Fibroblast of lung (primary cell): ENCODE measurements at places on chromosomes 12 and 14. TPM values are rescaled to one million over a fixed set of nuclear protein-coding genes. Genes with fewer than 3 reads are reported as not detected.

- no peak for DNase-seq
Measured at GRCh38 chr12:48977290-48978281, 536 bp upstream of the WNT1 start.

DNA sequence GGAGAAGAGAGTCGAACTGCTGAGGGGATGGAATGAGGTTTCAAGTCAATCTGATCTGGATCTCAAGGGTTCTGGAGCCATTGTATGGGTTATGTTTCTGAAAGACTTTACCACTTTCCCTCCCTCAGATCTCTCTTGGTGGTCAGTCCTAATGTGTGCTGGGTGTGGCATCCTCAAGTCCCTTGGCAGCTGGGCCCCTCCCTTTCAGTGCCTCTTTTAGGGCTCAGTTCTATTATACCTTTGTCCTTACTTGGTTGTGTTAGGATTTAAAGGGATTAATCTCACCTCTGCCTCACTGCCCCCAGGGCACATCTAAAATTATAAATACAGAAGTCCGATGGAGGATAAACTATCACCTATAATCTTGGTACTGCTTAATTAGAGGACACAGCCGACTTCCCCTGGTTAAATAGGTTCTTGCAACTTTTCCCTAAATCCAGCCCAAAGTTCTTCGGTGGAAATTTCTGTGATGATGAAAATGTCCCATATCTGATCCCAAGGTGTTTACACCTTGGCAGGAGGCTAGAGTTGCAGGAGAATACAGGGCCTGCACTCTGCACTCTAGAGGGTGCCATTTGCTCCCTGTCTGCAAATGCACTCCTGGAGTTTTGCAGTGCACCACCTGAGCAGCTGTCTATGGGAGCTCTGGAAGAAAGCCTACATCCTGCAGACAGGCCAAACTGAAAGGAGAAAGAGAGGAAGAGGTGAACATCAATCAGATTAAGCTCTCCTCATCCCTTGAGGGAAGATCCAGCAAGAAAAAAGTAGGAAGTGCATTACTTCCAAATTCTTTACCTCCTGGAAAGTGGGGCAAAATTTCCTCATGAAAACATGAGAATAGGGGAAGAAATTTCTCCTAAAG is 106.8 kb downstream of the NUAK1 start:
- DNase-seq, result no peak

- DNase-seq, result no peak
Measured at GRCh38 chr14:75793806-75794205, 132.8 kb downstream of the TTLL5 start.

GRCh38 chr14:91380610-91381371 is 36.8 kb downstream of the CCDC88C start:
- peak; percentile 58 for DNase-seq

- DNase-seq, result no peak
Measured at GRCh38 chr14:101595887-101596721, 34.8 kb downstream of the DIO3 start.

DNA sequence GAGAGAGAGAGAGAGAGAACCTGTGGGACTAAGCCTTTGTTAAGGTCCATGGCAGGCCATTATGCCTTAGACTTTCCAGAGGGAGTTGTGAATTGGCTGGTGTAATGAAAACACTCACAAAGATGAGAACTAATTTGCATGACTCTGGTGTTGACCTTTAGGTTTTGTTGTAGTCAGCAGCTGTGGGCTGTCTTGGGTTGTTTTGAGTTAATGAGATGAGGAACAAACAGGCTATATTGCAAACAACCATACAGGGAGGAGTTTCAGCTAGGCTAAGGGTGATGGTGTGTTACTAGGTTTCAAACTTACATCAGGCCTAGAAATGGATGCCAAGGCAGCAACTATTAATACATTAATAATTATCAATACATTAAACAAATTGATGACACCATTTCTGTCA is 26.3 kb downstream of the ATXN7L3B start:
- no peak for DNase-seq

- DNase-seq, result no peak
Measured at GRCh38 chr12:18373181-18373580, 111.9 kb downstream of the PIK3C2G start.

GRCh38 chr12:31931796-31932715 is 27.2 kb upstream of the RESF1 start:
- no peak for DNase-seq

DNA sequence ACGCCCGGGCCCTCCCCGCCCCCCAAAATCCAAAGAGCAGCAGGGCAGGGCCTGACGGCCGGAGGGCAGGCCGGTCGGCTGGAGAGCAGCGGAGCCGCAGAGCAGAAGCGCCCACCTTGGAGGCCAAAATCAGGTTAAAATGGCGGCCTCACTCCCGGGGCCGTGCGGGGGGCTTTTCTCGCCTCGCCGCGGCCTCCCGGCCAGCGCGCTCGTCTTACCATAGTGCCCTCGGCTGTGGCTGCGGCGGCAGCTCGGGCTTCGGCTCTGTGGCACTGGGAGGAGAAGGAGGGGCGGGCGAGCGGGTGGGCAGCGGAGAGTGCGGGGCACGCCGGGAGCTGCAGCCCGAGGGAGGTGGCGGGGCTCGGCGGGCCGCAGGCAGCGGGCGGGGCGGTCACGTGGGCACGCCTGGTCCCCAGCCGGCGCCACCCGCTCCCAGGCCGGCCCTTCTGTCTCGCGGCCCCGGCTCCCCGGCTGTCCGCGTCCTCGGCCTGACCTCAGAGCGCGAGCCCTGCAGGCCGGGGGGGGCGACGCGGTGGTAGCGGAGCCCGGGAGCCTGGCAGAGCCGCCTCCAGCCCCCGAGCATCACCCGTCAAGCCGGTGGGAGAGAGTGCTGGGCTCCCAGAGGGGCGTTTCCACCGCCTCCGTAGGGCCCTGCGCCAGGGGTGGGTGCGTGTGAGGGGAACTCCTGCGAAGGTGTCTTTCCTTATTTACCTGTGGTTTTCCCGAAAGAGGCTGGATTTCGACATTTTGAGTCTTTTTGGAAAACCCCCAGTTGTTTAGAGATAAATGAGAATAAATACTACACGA is at the start of gene CFL2:
Gene CFL2, minus strand, starts transcription at position 274 of the 807 bp plus-strand sequence. Its CDS starts 53 bp downstream, at position 221.
- DNase-seq, result peak; percentile 65

DNA sequence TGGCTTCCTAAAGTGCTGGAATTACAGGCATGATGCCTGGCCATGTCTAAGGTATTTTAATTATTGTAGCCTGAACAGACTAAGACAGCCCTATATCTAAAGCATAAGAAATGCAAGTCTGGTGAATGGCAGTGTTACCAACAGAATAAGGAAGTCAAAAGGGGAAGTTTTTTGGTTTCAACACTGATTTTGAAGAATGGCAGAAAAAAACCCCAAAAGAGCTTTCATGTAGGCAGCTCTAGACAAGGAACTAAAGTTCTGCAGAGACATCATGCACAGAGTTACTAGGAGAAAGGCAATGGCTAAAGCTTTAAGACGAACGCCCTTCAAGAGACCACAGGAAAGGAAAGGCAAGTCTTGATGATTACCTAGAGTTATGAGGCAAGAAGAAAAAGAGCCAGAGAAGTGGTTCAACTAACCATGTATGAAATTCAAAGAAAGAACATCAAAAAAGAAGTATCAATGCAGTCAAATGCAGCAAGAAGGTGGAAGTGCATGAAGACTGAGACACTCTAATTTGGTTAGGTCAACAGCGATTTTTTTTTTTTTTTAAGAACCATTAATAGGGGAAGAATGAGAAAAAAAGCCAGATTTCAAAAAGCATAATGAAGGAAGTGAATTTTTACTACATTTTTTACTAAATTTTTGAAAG is 50.8 kb downstream of the RPS6KA5 start:
- no peak for DNase-seq

DNA sequence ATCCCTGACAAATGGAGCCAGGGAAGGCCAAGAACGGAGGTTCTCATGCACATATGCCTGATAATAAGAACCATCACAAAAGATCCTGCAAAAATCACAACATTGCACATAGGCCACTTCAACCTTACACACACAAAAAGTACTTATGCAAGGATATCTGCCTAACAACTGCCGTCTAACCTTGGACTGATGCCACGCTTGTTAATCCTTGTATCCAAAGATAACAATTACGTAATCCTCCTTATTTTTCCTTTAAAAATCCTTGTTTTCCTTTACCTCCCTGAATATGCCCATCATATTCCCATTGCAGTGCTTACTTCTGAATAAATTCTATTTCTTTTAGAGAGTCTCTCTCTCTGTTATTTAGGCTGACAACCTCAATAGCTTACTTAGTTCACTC is 59.5 kb downstream of the TMEM116 start:
- peak; percentile 60 for DNase-seq

The ACSM4 gene
- not detected in 2 replicates for polyA plus RNA-seq

The KCNC2 gene
- polyA plus RNA-seq, result not detected in 2 replicates

The DMAC2L gene
- 12.9 and 17.6 TPM in 2 replicates for polyA plus RNA-seq

The WIF1 gene
- polyA plus RNA-seq, result 0.02 and 0.33 TPM in 2 replicates
